Tracheal epithelial cell (primary cell): ENCODE measurements at places on chromosomes 16 and 17. TPM values are rescaled to one million over a fixed set of nuclear protein-coding genes. Genes with fewer than 3 reads are reported as not detected.

The RAI1 gene
- 11.1 and 19.6 TPM in 2 replicates for total RNA-seq

The FOXN1 gene
- 0.21 and 0.24 TPM in 2 replicates for total RNA-seq

The SEC14L1 gene
- 24.1 and 32.5 TPM in 2 replicates for total RNA-seq

The PIK3R6 gene
- total RNA-seq, result not detected in 2 replicates

The ITGAL gene
- total RNA-seq, result not detected in 2 replicates
